Epithelial cell of proximal tubule (primary cell): ENCODE measurements at places on chromosomes 4 and X.

DNA sequence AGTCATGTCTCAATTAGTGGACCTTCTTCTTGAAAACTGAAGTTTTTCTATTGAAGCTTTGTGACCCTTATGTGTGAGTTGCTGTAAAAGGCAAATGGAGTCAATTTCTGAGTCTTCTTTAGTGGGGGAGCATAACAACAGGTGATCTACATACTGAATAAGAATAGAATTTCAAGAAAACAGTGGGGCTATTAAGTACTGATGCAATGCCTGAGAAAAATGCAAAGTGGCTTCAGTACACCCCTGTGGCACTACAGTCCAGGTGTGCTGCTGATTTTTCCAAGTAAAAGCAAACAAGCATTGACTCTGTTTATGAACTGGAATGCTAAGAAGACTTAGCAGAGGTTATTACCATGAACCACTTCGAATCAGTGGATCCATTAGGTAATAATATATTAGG is 328.0 kb upstream of the PABPC4L start:
- no peak for DNase-seq

GRCh38 chr4:83569987-83570386 is 34.1 kb downstream of the GPAT3 start:
- DNase-seq, result no peak

GRCh38 chrX:72272868-72273267 is 4.2 kb downstream of the RPS4X start:
- no peak for DNase-seq

- no peak for DNase-seq
These were observed 4.2 kb upstream of the CXCL1 start for GRCh38 chr4:73864961-73865360.

GRCh38 chr4:158775091-158775651 is 6.3 kb downstream of the FNIP2 start:
- no peak for DNase-seq

DNA sequence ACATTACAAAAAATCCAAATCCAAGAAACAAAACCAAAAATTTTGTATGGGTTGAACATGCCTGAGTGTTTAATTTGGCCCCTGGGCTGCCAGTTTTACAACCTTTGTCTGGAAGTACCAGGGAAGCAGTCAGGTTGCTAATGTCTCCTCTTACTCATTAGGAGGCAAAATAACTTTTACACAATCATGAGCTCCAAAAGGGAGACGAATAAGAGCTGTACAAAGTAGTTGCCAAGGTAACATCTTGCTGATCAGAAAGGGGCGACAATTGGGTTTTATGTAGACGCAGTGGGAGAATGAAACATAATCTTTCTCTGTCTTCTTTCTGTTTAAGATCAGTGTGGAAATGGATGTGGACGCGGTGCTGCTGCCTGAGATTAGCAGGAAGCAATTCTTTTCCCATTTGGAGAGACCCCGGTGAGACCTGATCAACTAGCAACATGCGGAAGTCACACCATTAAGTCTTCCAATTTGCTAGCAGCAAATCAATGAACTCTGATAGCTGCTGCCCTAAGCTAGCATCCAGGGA is 90.7 kb upstream of the IGFBP7 start:
- DNase-seq, result no peak

- no peak for DNase-seq
These were observed 12.4 kb downstream of the TNIP2 start for GRCh38 chr4:2743518-2744445.

DNA sequence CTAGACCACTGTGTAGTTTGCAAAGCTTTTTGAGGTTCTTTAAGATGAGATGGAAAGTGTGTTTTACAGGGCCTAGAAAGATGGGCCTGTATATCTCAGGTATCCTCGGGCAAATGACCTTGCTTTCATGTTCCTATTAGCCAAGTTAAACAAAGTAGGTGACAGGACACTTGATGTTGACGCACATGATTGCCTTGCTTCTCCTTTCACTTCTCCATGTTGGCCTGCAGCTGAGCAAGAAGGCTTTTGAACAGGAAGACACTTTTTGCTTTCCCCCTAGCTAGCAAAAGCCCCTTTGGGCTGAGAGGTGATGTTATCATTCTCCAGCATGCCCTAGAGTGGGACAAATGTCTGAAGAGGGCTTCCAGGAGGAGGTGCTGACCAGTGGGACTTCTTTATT is 202.1 kb downstream of the GPC3 start:
- no peak for DNase-seq

DNA sequence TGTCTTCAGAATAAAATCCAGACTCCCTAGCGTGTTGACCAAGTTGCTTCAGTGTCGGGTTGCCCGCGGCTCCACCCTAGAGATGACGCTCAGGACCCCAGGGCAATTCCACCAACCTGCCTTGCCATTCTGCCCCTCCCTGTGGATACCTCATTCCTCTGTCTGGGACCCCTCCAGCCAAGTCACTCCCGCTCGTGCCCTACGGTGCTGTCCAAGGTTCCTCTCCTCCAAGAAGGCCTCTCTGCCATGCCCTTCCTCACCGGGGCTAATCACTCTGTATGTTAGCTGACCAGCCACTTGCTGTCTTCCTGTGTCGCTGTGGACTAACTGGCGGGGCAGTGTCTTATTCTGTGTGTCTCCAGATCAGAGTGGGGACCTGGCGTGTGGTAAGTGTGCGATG is 46.6 kb downstream of the TENM3 start:
- no peak for DNase-seq

GRCh38 chrX:153321381-153322124 is at the start of gene PNMA6F:
TSS of gene PNMA6F (minus strand) at chrX:153321767. CDS start at chrX:153320674, 1,093 bp downstream.
- DNase-seq, result no peak

DNA sequence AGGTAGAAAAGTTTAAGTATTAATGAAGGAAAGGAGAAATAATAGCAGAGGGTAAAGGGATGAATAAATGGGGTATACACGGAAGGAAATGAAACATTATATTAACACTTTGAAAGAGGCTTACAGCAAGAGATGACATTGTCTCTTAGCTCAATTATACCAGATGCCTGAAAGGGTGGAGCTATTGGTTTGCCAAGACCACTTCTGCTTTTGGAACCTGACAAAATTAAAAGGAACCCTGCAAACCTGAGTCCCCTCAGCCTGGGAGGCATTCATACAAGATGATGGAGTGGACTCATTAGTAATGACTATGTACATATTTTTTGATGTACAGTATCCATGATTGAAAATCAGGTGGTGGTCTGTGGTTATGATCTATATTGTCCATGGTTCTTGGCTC is 45.1 kb upstream of the HPF1 start:
- DNase-seq, result no peak
